ENCODE measurements at places on chromosomes 1 and 21. TPM values are rescaled to one million over a fixed set of nuclear protein-coding genes. Genes with fewer than 3 reads are reported as not detected.
A peak's percentile ranks its signal among the peaks of the same experiment; 100 is the strongest.

DNA sequence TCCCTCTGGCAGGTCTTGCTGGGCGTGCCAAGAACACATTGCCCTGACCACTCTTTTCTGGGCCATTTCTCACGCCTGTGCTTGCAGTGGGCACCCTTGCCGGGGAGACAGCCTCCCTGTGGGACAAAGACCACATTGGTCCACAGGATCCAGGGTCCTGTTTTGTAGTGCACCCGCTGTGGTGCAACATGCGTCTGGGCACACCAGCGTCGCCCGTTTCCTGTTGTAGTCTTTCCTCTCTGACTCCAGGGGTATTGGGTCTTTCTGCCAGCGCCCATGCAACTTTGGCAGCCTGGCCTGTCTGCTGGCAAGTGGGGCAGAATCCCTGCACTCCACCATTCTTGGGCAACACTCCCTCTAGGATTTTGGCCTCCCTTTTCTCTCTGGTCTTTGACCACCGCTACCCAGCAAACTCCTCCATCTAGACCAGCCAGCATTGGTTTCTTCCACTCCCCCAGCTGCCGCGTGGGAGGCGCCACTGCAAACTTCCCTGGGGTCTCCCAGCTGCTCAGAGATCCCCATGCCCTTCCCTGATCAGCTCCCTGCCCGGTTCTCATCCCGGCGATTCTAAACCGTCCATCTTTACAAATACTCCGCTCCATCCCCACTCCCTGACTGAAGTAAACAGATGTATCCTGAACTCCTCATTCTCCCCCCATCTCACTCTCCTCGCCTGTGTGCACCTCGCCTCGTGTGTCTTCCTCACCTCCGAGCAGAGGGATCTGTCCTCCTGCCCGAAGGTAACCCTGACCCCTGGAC is 1.2 kb upstream of the TPRG1L start:
- no peak for DNase-seq

DNA sequence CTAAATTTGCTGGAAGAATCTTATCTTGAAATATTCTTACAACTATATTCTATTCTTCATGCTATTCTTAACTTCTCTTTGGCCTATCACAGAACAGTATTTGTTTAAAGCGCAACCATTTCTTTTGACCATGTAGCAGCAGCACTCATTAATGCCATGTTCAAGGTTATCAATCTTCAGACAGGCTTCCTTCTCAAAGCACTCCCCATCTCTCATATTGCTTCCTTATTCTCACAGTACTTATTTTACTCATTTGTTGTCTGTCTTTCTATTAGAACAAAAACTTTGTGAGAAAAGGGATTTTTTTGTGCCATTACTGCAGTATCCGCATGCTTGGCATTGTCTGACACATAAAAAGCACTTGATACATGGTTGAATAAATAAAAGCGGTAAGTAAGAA is 89.7 kb downstream of the ATP1B1 start:
- no peak for DNase-seq

DNA sequence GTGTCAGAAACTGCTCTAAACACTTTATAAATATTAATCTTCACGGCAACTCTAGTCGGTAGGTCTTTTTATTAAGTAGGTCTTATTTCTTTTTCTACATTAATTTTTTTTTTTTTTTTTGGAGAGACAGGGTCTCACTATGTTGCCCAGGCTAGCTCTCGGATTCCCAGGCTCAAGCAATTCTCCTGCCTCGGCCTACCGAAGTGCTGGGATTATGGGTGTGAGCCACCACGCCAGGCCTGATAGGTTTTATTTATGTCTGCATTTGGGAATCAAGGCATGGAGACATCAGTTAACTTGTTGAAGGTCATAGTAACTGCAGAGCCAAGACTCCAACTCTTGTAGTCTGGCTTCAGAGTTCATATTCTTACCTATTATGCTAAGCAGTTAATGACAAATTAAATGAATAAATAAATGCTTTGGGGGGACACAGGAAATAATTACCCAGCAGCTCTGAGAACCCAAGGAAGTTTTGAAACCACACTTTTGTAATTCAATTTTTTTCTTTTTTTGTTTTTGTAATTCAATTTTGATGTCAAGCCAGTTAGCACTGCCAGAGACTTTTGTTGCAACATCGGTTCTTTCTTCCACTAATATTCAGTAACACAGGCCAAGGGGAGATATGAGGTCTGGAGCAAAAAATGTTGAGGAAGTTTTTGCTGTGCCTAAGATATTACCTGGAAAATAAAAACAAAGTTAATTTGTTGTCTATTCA is 9.4 kb upstream of the UAP1 start:
- no peak for DNase-seq

GRCh38 chr1:160006312-160006940 is 25.4 kb downstream of the PIGM start:
- DNase-seq = peak; percentile 61

- no peak for DNase-seq
Measured at GRCh38 chr21:39115576-39116235, 67.5 kb downstream of the PSMG1 start.

GRCh38 chr1:21298981-21299391 is 8.7 kb upstream of the ECE1 start:
- DNase-seq = no peak

VANGL2 gene
- polyA plus RNA-seq = 0.13 TPM

FBXO2 gene
- 5.8 TPM for polyA plus RNA-seq

MNDA gene
- polyA plus RNA-seq = 9.2 TPM

KRTAP10-8 gene
- polyA plus RNA-seq = not detected

MAP3K7CL gene
- polyA plus RNA-seq = 24.3 TPM

FAAH gene
- polyA plus RNA-seq = 0.61 TPM

Data from naive B cell (primary cell).